Activated T-cell treated with anti-CD3 and anti-CD28 coated beads, Interleukin-2, amount 50 U/mL, for 72 hours (primary cell): ENCODE measurements at places on chromosomes 2 and 18.

DNA sequence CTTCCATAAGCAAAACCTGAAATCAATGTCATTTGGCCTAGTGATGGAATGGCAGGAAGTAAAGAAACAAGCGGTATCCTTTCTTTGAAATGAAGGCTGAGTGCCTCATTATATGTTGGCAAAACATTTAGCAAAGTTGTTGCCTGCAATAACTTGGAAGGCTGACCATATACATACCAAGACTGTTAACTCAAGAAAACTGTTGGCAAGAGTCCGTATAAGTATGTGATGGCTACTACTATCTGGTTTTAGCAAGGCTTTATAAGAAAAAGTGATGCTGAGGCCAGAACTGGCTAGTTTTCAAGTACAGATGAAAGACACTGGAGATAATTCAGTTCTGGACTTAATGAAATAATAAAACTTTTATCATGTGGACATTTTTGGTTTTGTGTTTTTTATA lies 356.2 kb downstream of the ZNF521 start:
- no peak for DNase-seq
- H3K4me1 ChIP-seq, result no peaks in the 10 kb centered on the region
- no peak overlapping the region for H3K4me3 ChIP-seq

- peaks cover 10% of the 10 kb centered on the region for H3K4me1 ChIP-seq
- no peak overlapping the region for H3K27ac ChIP-seq
- H3K27me3 ChIP-seq, result no peaks in the 10 kb centered on the region
- DNase-seq, result peak; percentile 59
- H3K36me3 ChIP-seq, result peaks cover 15% of the 10 kb centered on the region
Observed at GRCh38 chr2:6826081-6826913, 39.4 kb downstream of the CMPK2 start.

DNA sequence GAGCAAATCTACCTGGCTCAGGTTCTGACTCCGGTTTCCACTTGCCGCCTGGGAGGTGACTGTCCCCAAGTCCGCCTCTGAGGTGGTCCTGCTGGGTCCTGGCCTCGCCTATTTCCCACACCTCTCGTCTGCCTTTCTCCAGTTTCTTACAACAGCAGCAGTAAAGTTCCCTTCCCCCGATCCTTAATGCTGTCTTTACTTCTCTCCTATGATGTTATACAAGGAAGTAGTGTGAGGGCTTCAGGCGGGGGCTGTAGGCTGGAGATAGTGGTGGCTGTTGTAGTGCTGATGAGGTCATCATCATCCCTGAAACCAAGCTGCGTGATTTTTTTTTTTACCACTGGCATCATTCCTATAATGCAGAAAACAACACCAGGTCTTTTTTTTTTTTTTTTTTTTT lies 18.9 kb downstream of the TGIF1 start:
- H3K4me1 ChIP-seq, result peaks cover 30% of the 10 kb centered on the region
- no peak overlapping the region for H3K27ac ChIP-seq
- H3K4me3 ChIP-seq, result no peak overlapping the region
- no peaks in the 10 kb centered on the region for H3K27me3 ChIP-seq
- H3K36me3 ChIP-seq, result no peaks in the 10 kb centered on the region
- no peak for DNase-seq

DNA sequence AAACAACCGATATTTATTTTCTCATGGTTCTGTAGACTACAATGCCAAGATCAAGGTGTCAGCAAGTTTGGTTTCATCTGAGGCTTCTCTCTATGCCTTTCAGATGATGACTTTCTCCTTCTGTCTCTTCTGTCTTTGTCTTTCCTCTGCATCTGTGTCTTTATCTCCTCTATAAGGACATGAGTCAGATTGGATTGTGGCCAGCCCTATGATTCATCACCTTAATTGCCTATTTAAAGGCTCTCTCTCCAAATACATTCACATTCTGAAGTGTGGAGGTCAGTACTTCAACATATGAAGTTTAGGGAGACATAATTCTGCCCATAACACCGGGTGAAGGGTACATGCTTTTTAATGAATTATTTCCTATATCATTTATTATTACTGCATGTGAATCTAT lies 71.2 kb upstream of the CNTNAP5 start:
- no peaks in the 10 kb centered on the region for H3K36me3 ChIP-seq
- H3K27me3 ChIP-seq, result no peaks in the 10 kb centered on the region
- no peaks in the 10 kb centered on the region for H3K4me1 ChIP-seq

DNA sequence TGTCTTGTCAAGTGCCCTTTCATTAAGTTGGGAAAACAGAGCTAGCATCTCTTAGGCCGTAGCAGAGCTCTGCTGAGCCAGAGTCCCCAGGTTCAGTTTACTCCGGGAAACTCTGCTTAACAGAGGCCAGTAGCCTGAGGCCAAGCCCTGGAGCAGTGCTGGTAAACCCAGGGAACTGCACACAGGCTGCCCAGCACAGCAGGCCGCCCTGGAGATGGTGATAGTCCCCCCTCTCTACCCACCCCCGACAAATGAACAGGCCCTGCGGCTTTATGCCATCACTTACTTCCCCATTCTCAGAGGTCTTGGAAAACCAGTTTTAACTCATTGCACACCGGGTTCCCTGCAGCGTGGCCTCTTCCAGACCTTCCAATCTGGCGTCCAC lies 3.5 kb downstream of the CNNM4 start:
- no peak for DNase-seq
- H3K4me3 ChIP-seq, result peak overlapping the region; percentile 91
- H3K27me3 ChIP-seq, result no peaks in the 10 kb centered on the region
- H3K4me1 ChIP-seq, result peaks cover 64% of the 10 kb centered on the region
- no peak overlapping the region for H3K27ac ChIP-seq

- peak overlapping the region; percentile 99 for H3K27ac ChIP-seq
- peaks cover 51% of the 10 kb centered on the region for H3K4me1 ChIP-seq
- DNase-seq, result no peak
- H3K4me3 ChIP-seq, result peak overlapping the region; percentile 86
Observed at GRCh38 chr18:32048507-32049091, 30.0 kb downstream of the RNF125 start.

GRCh38 chr2:73837847-73838585 lies 9.3 kb downstream of the STAMBP start:
- H3K27me3 ChIP-seq, result no peaks in the 10 kb centered on the region
- peaks cover 12% of the 10 kb centered on the region for H3K4me1 ChIP-seq
- no peak overlapping the region for H3K4me3 ChIP-seq
- no peak overlapping the region for H3K27ac ChIP-seq

GRCh38 chr2:129936334-129936934 lies 43.0 kb upstream of the RAB6C start:
- peak; percentile 53 for DNase-seq
- peaks cover 30% of the 10 kb centered on the region for H3K27me3 ChIP-seq
- H3K27ac ChIP-seq, result no peak overlapping the region
- H3K4me1 ChIP-seq, result no peaks in the 10 kb centered on the region
- no peak overlapping the region for H3K4me3 ChIP-seq

- no peaks in the 10 kb centered on the region for H3K36me3 ChIP-seq
- H3K4me1 ChIP-seq, result no peaks in the 10 kb centered on the region
- H3K27ac ChIP-seq, result no peak overlapping the region
Observed at GRCh38 chr2:2870106-2870505, 507.5 kb downstream of the EIPR1 start.

GRCh38 chr2:20481798-20482405 lies 35.0 kb downstream of the RHOB start:
- H3K4me3 ChIP-seq, result no peak overlapping the region
- H3K27ac ChIP-seq, result no peak overlapping the region
- H3K27me3 ChIP-seq, result peaks cover 6% of the 10 kb centered on the region
- no peak for DNase-seq
